Activated CD4-positive, alpha-beta T cell treated with anti-CD3 and anti-CD28 coated beads, Interleukin-2, amount 10 ng/mL, durations not matched to agents 7 days and 5 days (primary cell): ENCODE measurements at places on chromosomes 6 and 20.

GRCh38 chr6:6591778-6592465 lies 3.4 kb downstream of the LY86 start:
- no peak for DNase-seq

- DNase-seq: no peak
Measured at GRCh38 chr6:107217248-107217647, 101.9 kb upstream of the BEND3 start.

GRCh38 chr20:7015257-7015656 lies 247.8 kb downstream of the BMP2 start:
- DNase-seq: no peak

GRCh38 chr20:19760371-19760721 lies 2.3 kb downstream of the RIN2 start:
- no peak for DNase-seq

DNA sequence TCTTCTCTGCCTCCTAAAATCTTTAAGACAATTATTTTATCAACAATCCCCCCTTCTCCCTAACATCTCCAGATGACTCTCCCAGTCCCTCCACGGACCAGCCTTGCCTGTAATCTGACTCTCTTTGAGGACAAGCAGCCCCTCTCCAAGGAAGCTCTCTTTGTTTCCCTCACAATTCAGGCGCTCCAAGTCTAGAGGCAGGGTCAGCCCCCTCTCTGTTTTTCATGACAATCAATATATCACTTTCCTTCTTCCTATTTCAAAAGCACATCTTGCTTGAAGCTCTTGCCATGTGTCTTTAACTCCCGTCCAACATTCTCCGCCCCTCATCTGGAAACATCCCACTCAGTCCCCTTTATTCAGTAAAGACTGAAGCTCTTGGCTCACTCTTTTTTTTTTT lies 393.4 kb upstream of the SULF2 start:
- DNase-seq: no peak

- no peak for DNase-seq
Measured at GRCh38 chr6:33984466-33985312, 161.2 kb downstream of the GRM4 start.

- no peak for DNase-seq
Measured at GRCh38 chr20:855466-856360, 22.2 kb downstream of the FAM110A start.
